Mesothelial cell of epicardium (in vitro differentiated cells): ENCODE measurements at places on chromosomes 4 and X.

DNA sequence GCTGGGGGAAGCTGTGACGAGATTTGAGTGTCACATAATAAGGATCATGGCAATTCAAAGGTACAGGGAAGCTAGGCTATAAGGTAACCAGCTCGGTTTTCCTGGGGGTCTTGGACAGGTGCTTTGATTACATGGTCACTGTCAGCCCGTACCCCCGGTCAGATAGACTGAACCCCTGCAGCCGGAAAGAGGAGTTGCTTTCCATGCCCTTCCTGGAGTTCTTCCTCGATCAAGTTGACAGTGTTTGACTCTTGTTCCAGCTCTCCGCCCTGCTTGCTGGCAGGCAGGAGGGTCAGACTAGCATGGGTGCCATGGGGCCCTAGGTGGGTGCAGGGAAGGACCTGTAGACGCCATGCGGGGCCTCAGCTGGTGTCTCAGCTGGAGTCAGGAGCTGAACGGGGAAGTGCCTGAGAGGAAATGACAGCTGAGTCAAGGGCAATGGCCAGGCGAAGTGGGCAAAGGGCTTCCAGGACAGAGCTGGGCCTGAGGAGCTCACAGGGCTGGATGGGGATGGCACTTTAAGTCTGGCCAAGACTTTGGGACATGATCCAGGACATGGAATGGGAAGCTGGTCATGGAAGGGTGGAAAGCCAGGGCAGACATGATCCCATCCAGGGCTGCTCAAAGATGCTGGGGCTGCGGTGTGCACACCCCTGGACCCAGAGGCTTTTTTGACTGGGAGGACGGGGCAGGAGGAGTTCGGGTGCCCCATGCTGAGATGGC is 1.6 kb downstream of the TMEM187 start:
- DNase-seq = no peak

GRCh38 chr4:184845367-184846021 is 19.7 kb upstream of the ACSL1 start:
- DNase-seq = no peak

DNA sequence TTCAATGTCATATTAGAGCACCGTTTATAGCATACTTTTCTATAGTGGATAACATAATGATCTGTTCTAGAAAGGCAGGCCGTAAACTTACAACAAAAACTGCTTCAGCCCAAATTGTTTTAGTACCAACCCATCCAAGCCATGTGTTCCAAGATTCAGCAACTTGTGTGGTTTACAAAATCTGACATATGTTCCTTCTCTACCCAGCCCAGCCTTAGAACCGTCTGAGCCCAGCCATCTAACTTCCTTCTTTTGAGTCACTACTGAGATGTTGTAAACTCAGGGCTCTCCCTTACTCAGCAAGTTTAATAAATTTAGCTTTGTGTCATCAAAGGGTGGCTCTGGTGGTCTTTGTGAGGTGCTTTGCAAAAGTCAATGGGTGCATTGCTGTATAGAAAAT is 32.4 kb upstream of the REPS2 start:
- DNase-seq = no peak

GRCh38 chr4:95092766-95093165 is 335.0 kb downstream of the BMPR1B start:
- no peak for DNase-seq
